ENCODE measurements at places on chromosomes 13 and 19. TPM values are rescaled to one million over a fixed set of nuclear protein-coding genes. Genes with fewer than 3 reads are reported as not detected.

OR7A5 gene
- not detected for polyA plus RNA-seq

CYP2A6 gene
- not detected for polyA plus RNA-seq

IGLON5 gene
- 4.5 TPM for polyA plus RNA-seq

ZNF792 gene
- polyA plus RNA-seq, result 7.2 TPM

MUC16 gene
- 0.03 TPM for polyA plus RNA-seq

CNOT3 gene
- polyA plus RNA-seq, result 74.0 TPM

ARGLU1 gene
- polyA plus RNA-seq, result 371 TPM

ZNF763 gene
- polyA plus RNA-seq, result 12.5 TPM

GARIN5A gene
- polyA plus RNA-seq, result 7.1 TPM

DMKN gene
- 85.8 TPM for polyA plus RNA-seq

IGFL2 gene
- polyA plus RNA-seq, result not detected

CCDC169 gene
- 4.5 TPM for polyA plus RNA-seq

ZNF296 gene
- polyA plus RNA-seq, result 2.3 TPM

CEACAM8 gene
- 0.25 TPM for polyA plus RNA-seq

CYP2S1 gene
- polyA plus RNA-seq, result 0.47 TPM

KCNN1 gene
- 6.9 TPM for polyA plus RNA-seq

ANKRD24 gene
- 1.8 TPM for polyA plus RNA-seq

ADGRE2 gene
- polyA plus RNA-seq, result 0.69 TPM

ZNF761 gene
- 10.7 TPM for polyA plus RNA-seq

MAST1 gene
- polyA plus RNA-seq, result 2.0 TPM

FUT1 gene
- 3.8 TPM for polyA plus RNA-seq

ZNF627 gene
- polyA plus RNA-seq, result 37.8 TPM

IRGC gene
- not detected for polyA plus RNA-seq

ZNF524 gene
- polyA plus RNA-seq, result 5.3 TPM

VAV1 gene
- polyA plus RNA-seq, result 1.3 TPM

KLK4 gene
- not detected for polyA plus RNA-seq

ZNF560 gene
- polyA plus RNA-seq, result 0.79 TPM

NOVA2 gene
- 5.3 TPM for polyA plus RNA-seq

SKA3 gene
- polyA plus RNA-seq, result 12.3 TPM

VSTM1 gene
- 0.27 TPM for polyA plus RNA-seq

ERICH6B gene
- 0.97 TPM for polyA plus RNA-seq

MEIS3 gene
- 25.6 TPM for polyA plus RNA-seq

PDE4C gene
- polyA plus RNA-seq, result 2.1 TPM

OSCAR gene
- 0.37 TPM for polyA plus RNA-seq

SOX1 gene
- polyA plus RNA-seq, result not detected

ZNF439 gene
- 17.0 TPM for polyA plus RNA-seq

Data from left renal cortex interstitium (tissue), 4 donors.